ENCODE measurements at places on chromosomes 3 and 15.

DNA sequence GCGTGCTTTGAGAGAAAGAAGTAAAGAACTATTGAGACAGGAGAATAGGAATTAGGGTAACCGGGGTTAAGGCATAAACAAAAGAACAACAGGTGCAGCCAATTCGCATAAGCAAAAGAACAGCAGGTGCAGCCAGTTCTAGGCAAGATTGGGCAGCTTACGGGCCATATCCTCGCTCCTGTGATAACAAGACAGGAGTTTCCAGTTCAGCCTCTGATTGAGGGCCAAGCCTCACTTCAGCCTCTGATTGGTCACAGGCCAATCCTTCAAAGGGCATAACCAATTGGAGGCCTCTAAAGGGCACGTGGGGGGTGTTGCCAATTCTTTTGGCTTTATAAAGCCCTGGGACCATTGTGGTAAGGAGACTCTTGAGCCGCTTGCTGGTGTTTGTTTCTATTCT is 143.5 kb downstream of the GADL1 start:
- DNase-seq, result peak; percentile 2

GRCh38 chr3:151775314-151776258 is 38.3 kb upstream of the AADAC start:
- no peak for DNase-seq

DNA sequence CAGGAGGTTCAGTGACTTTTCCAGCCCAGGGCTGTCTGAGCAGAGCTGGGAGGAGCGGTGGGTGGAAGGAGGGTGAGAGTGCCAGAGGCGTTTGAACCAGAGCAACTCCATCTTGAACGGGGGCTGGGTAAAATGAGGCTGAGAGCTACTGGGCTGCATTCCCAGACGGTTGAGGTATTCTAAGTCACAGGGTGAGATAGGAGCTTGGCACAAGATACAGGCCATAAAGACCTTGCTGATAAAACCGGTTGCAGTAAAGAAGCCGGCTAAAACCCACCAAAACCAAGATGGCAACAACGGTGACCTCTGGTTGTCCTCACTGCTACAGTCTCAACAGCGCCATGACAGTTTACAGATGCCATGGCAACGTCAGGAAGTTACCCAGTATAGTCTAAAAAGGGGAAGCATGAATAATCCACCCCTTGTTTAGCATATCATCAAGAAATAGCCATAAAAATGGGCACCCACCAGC is 60.2 kb downstream of the ABTB1 start:
- no peak for DNase-seq

DNA sequence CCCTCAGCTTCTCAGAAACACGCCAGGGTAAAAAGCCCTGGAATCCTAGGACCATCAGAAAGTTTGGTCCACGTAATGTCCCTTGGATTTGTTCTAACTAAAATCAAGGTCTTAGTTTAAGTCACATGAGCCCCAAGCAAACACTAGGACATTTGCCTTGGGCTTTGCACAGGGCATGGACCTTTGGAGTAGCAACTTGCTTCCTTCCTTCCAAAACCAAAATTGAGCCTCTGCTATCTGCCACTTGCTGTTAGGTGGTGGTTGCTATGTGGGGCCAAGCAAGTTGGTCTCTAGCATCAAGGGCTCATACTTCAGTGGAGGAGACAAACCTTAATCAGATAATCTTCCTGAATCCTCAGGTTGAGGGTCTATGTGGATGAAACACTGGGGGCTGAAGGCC is 4.0 kb upstream of the DAG1 start:
- DNase-seq, result peak; percentile 42

- DNase-seq, result no peak
Measured at GRCh38 chr3:39122813-39123212, 15.3 kb downstream of the TTC21A start.

- no peak for DNase-seq
Measured at GRCh38 chr3:29610781-29611180, 329.9 kb downstream of the RBMS3 start.

DNA sequence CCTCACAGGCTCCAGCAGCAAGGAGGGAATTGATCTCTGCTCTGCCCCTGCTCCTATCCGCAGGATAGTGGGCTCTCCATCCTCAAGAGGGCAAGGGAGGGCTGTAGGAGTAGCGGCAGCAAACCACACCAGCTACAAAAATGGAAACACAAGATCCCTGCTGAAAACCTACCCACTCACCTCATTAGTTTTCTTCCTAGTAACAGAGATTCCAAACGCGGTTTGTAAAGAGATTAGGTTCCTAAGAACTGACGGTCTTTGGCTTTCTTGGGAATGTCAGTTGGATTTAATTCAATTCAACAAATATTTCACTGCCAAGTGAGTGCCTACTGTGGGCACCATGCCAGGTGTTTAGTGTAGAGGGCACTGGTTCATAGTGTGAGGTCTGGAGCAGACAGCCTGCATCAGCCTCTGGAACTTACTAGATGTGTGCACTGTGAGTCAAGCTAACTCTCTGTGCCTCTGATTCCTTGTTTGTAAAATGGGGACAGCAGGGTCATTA is 84.7 kb downstream of the MRPL46 start:
- DNase-seq, result no peak

DNA sequence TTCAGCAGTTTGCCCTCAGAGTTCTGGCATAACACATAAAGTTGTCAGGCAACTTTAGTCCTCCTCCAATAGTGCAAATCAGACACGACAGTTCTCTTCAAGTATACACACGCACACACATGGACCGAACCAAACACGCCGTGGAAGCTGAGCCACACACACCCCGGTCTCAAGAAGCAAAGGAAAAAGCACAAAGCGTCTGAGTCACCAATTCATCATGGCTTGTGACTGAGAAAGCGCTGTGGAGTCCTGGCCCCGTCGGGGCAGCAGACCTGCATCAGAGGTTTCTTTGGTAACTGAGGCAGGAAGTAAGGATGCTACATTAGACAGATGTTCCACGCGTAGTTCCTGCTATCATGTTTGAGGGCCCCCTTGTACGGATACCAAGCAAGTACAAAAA is 85.7 kb downstream of the VGLL4 start:
- no peak for DNase-seq

DNA sequence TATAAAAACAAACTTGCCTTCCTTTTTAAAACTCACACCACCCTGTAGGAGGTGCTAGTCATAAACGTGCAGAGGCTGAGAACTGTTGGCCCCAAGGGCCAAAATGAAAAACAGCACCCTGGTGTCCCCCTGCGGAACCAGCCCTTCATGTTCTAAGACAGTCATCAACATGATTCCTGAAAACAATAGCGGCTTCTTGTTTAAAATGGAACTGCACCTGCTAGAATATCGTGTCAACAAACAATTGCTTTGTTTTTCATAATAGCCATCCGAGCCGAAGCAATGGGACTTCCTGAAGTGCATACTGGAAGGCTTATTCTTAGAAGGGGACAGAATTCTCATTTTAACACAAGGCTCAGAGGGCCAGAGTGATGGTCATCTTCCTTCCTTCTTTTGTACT is 43.7 kb downstream of the MECOM start:
- no peak for DNase-seq

- DNase-seq, result no peak
Measured at GRCh38 chr15:59657635-59658125, 365 bp upstream of the GTF2A2 start.

GRCh38 chr15:31005660-31006059 is 14.2 kb upstream of the MTMR10 start:
- no peak for DNase-seq

GRCh38 chr3:187742351-187743171 is 2.7 kb downstream of the BCL6 start:
- peak; percentile 25 for DNase-seq

DNA sequence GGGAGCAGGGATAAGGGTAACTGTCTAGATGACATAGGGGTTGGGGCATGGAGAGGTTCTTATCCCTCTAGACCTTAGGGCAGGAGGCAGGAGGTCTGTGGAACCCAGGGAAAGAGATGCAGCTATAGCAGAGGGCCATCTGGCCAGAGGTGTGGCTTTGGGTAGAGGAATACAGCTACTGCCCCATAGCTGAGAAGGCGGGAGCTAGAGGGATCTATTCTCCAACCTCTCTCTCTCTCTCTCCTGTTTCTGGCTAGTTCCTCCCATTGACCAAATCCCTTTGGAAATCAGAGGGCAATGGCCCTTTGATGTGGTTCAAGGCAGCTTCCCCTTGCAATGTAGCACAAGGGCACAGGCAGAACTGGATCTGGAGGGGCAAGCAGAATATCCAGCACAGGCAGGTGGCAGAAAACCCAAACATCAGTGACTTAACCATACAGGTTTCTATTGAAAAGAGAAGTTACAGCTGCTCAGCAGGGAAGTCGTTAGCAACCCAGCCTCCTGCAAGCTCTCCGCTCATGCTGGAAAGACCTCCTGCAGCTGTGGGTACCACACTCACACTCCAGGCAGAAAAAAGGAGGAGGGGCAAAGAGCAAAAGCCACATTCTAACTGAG is 22.3 kb upstream of the LMOD3 start:
- peak; percentile 36 for DNase-seq

GRCh38 chr15:101086394-101087171 is 165.3 kb downstream of the CHSY1 start:
- no peak for DNase-seq

DNA sequence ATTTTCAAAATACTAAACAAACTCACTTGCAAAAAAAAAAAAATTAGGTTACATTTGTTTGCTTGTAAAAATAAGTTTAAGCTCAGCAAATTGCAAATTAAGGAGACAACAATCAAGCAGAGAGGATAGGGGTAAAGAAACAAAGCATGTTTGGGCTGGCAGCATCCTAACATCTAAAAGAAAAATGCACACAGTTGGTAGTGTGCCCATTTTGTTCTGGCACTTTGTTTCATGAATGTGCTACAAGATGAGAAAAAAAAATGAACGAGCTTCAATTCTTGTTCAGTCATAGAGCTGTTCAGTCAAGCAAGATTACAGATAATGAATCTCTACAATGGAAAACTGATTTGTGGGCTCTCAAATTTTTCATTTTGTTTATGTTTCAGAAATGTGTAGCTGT is 17.7 kb upstream of the ZBBX start:
- DNase-seq, result no peak

DNA sequence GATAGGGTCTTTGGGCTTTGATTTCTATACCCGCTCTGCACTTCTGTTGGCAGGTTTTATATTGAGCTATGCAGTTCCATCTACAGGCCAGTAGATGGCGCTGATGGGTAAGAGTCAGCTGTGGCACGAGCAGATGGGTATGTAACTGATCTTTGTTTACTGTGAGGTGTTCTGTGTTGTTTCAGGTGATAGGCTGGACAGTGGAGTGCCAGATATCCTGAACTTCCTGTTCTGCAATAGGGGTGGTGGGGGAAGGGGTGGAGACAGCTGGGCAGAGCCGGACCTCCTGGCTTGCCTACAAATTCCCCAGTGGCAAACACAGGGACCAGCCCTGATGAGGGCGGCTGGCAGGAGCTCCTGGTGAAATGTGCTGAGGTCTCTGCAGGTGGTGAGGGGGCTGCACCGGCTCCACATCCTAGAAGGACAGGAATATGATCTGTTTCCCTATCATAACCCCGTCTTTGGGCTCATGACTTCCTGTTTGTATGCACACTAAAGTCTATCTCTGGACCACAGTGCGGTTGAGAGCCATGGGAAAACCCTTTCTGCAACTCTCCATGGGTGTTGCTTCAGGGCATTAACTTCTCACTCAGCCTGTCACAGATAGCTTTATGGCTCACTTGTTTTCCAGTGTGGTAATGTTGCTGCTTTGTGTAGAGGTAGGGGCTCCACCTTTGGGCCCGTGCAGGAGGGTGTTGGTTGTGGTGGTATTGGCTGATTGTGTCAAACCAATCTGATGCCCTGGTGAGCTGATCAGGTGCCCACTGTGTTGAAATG is 13.4 kb upstream of the FAM98B start:
- peak; percentile 82 for DNase-seq

DNA sequence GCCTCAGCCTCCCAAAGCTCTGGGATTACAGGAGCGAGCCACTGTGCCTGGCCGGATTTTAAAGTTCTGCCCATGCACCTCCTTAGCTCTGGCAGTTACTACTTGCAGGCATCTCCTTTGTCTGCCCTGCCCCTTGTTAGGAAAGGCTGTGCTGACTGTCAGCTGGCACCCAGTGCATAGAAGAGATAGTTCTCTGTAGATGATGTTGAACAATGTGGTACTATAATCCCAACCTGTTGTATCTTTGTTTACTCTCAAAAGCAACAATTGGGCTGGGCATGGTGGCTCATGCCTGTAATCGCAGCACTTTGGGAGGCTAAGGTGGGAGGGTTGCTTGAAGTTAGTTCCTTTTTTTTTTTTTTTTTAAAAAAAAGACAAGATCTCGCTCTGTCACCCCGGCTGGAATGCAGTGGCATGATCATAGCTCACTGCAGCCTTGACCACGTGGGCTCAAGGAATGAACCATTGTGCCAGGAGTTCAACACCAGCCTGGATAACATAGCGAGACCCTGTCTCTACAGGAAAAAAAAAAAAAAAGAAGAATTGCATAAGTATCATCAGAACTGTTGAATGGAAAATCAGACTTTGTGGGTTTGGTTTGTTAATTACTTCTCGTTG is 30.6 kb downstream of the FLNB start:
- DNase-seq, result peak; percentile 47

DNA sequence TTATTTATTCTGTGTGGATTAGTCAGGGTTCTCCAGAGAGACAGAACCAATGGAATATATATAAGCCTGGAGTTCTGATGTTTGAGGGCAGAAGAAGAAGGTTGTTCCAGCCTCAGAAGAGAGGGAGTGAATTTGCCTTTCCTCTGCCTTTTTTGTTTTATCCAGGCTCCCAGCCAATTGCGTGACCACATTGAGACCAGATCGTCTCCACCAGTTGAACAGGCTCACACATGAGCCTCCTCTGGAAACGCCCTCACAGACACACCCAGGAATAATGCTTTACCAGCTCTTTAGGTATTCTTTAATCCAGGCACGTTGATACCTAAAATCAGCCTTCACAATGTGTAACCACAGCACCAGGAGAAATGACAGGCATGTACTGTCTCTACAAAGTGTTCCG is 923.1 kb downstream of the TBL1XR1 start:
- no peak for DNase-seq

DNA sequence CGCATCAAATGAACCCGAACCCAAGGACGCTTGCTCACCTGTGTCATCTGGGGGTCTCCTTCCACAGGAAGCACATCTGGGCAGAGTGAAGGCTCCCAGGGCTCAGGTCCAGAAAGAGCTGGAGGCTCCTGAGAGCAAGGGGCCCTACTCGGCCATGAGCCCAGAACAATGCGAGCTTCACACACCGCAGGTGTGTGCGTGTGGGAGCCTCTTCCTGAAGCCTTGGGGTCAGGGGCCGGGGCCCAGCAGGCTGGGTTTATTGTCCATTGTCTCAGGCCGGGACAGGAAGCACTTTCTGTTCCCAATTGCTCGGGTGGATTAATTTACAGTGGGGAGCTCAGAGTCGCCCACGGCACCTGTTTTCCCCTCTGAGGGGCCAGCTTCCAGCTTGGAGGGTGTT is 74.8 kb downstream of the RPN1 start:
- DNase-seq, result no peak
